ENCODE measurements at places on chromosomes 11 and 22.

GRCh38 chr11:10439351-10439750 is 15.7 kb upstream of the AMPD3 start:
- no peak for DNase-seq

- no peak for DNase-seq
Observed at GRCh38 chr11:69775163-69775755, at the start of gene FGF4. TSS of gene FGF4 (minus strand) at chr11:69775341. CDS start at chr11:69775084, 257 bp downstream.

GRCh38 chr11:61899146-61899841 is 7.9 kb upstream of the FADS3 start:
- peak; percentile 81 for DNase-seq

DNA sequence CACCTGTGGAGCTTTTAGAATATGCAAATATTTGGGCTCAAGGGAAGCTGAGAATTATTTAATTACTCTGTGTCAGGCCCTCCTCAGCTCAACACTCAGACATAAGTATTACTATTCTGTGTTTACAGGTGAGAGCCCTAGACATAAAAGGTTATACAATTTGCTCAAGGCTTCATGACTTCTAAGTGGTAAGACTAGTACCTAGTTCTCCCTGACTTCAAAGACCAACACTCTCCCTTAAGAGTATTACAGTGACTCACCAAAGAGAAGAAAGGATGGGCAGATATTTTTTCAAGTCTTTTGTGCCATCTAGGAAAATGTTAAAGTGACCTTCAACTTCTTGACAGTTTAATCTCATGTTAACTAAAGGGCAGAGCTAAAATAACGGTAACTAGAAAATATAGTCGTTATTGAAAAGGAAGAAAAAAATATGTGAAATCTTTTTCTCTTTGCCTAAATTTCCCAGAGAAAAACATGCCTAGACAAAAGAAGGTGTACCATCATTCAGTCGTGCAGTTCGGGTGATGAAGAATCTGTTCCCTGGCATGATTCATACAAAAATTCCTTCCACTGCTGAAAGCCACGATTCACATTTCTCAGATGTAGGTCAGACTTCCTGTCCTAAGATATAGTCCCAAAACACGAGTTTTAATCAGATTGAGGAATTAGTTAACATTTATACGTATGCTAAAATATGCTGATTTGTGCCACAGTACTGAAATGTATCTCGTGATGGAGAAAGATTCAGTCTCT is 849.1 kb upstream of the API5 start:
- DNase-seq, result peak; percentile 73

GRCh38 chr11:30735946-30736345 is 149.8 kb upstream of the MPPED2 start:
- DNase-seq, result no peak

DNA sequence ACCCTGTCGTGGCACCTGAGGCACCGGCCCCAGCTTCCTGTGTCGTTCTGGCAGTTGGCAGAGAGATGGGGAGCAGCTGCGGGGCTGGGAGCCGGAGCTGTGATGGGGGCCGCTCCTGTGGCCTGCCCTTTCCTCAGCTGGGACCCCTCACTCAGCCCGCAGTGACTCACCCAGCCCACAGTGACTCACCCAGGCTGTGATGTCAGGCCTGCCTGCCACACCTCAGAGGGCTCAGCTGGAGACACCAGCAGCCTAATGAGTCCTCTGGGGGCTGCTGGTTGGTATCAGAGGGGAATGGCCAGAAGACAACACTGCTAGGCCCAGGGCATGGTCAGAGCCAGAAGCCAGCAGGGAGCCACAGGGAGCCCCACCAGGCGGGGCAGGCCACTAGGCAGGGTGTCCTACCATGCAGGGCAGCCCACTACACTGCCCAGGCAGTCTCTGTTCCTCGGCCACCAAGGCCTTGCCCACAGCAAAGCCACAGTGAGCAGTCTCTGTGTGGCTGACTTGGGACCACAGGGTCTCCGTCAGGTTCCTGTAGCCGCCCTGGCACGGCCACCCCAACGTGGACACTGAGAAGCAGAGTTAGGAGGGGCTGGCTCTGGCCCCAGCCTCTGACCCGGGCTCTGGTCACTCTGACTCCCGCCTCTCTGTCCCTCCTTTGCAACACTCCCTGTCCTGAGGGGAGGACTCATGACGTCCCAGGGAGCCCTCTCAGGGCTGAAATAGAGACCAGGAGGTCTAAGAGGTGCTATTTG is 4.2 kb upstream of the FXYD2 start:
- DNase-seq, result peak; percentile 90

Data from HT1080 (cell line).